ENCODE measurements at places on chromosomes 16 and 17.
A peak's percentile ranks its signal among the peaks of the same experiment; 100 is the strongest.

DNA sequence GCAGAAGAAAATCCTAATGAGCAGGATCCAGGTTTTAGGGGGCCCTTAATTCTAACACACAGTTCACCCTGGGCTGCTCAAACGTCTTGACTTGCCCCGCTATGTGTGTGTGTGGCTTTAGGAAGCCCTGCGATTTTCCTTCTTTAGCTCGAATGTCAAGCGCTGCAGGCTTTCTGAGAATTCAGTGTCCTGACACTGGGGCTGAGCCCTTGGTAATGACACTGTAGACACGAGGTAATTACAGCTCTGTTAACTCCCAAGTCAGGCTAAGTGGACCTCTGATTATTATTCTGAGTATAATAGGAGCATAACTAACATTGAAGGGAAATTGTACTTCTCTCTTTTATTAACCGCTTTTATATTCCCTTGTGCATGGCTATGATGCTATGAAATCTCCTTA lies 202.1 kb downstream of the RBFOX1 start:
- no peak for DNase-seq

DNA sequence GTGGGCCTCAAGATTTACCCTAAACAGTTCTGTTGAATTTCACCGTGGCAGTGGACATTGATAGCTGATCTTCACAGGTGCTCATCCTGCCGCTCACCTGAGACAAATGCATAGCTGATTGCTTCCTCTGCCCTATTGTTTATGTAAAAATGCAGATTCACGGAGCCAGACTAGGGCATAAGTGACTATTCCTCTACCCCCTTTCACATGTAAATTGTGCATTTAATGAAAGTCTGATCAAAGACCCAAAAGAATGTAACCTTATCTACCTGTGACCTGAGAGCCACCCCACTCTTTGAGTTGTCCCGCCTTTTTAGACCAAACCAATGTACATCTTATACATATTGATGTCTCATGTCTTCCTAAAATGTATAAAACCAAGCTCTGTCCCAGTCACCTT lies 312.4 kb upstream of the CDH5 start:
- DNase-seq: no peak

DNA sequence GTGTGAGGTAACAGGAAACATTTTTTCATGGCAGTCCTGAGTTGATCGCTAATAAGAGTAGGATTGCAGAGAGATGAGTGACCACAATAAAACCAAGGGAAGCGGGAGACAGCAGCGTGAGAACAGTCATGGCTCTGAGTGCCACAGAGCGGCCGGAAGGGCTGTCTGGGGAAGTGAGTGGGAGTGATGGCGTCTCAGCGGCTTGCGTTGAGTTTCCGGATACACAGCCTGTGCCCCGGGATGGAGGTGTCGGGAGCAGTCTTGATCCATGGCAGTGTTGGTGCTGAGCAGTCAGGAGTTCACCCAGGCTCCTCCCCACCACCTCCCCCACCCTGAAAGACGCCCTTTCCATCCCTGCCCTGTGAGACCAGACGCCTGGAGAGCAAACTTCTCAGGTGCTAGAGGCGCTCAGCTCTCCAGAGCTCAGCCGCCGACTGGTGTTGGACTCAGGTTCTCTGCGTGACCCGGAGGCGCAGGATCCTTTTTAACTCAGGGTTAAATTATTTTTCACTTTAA lies 59.8 kb downstream of the BANP start:
- DNase-seq: no peak

DNA sequence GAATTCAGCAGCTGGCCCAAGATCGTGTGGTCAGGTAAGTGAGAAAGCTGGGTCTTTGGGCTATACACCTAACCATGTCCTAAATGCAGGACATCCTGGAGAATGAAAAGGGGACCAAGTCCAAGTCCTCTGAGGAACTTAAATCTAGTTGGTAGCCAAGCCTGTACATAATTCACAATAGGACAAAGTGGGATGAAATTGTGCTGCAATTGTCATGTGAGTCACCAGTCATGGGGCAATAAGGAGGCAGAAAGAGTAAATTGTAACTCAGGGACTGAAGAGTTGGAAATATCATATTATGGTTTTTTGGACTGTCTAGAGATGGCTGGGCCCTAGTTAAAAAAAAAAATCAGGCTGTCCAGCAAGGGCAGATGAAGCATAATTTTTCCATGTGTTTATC lies 202.6 kb downstream of the CYLD start:
- DNase-seq: no peak

DNA sequence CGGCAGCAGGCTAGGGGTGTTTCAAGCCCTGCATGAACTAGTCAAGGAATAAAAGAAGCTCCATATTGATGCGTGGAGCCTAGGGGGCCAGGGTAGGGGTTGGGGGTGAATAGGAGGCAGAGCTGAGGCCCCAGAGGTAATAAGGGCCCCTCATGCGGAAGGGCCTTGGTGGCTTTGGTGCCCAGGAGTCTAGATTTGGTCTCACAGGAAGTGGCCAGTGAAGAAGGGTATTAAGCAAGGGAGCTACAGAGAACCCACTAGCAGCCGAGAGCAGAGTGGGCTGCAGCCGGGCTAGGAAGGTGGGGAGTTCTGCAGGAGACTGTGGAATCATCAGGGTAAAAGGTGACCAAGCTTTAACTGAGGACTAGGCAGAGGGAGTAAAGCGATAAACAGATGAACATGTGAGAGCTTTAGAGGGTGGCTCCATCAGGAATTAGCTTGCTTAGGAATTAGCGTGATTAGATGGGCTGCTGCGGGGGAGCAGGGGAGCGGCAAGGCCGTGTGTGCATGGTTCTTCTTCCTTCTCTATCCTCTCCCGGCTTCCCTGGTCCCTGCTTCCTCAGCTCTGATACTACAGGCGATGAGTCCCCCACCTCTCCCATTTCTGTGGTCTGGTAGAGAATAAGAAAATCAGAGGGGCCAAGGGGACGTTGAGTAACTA lies 9.8 kb downstream of the GNGT2 start:
- no peak for DNase-seq

GRCh38 chr17:57810721-57811637 lies 38.9 kb downstream of the MRPS23 start:
- no peak for DNase-seq

GRCh38 chr16:4358831-4359561 lies 7.9 kb upstream of the PAM16 start:
- DNase-seq: peak; percentile 72

DNA sequence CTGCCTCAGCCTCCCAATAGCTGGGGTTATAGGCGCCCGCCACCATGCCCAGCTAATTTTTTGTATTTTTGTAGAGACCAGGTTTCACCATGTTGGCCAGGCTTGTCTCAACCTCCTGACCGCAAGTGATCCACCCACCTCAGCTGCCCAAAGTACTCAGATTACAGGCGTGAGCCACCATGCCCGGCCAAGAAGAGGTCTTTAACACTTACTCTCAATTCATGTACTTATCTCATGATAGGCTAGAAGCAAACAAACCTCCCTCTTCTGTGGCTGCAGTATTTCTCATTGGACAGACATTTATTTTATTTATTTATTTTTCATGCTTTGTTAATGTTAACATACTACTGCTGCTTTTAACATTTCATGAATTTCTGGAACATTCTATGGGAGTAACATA lies 7.0 kb upstream of the NT5C start:
- no peak for DNase-seq

DNA sequence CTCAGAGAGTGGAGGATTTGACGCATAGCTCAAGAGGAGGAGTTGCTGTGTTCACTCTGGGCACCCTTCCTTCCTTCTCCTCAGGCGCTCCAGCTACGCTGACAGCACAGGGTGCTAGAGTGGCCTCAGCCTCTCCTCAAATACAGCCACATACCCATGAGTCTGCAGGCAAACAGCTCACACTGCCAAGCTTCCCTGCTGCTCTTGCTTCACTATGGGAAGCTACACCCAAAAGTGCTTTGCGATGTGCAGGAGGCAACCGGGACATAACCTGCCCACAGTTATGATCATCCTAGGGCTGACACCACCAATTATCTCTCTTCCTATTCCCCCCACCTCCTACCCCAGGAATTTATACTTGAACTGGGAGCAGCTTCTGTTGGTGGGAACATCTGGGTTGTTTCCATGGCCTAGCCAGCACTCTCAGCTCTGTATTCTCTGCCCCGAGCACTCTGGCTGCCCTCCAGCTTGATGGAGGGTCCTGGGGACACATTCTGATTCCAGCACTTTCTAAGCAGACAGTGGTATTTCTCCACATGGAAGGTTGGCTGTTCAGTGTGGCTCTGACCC lies 40.3 kb upstream of the SREBF1 start:
- no peak for DNase-seq

DNA sequence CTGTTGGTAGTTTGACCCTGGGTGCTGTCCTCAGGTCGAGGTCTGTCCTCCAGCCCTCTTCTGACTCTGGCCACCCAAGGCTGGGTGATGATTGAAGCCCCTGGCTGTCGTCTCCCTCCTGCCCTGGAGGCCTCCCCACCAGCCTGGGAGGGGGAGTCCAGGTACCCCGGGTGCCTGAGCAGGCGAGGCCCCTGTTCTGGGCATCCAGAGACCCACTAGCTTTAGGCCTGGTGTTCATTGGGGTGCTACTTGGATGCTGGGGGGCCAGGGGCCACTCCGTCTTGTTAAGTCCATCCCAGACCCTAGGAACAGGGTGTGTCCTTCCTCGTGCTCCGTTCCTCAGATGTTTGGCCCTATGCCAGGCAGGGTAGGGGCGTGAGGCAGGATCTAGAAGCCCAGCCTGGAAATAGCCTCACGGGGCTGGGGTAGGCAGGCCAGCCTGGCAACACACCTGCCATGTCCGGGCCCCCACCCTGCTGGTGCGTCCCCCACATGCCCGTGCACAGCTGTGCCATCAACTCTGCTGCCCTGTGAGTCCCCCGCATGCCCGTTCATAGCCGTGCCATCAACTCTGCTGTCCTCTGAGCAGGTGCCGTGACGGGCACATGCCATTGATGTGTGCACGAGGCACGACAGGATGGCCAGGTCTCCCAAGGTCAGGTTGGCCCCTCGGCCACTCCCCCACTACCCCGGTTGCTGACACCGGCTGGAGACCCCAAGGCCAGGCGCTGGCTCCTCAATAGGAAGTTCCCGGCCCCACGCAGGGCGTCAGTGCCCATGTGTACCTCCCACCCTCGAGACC lies 36.9 kb downstream of the GINS2 start:
- DNase-seq: no peak

DNA sequence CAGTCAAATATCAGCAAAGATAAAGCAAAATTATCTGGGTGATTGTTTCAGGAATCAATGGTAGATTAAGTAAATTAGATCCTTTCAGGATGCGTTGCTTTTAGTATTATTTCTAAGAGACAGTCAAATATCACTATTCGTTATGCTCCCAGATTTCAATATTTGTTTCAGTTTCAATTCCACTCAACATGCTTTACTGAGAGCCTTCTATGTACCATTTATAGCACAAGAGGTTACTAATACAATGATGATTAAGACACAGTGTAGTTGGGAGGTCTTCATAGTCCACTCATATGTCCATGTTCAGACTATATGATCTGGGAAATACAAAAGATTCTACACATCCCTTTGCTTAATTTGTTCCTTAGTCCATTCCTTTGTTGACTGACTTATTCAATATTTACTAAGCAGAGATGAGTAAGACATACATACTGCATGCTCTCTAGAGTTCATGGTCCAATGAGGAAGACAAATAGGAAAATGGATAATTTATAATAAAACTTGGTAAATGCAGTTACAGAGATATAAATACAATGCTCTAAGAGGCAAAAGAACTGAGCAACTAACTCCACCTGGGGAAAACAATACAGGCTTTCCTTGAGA lies 88.2 kb upstream of the NOG start:
- DNase-seq: no peak

DNA sequence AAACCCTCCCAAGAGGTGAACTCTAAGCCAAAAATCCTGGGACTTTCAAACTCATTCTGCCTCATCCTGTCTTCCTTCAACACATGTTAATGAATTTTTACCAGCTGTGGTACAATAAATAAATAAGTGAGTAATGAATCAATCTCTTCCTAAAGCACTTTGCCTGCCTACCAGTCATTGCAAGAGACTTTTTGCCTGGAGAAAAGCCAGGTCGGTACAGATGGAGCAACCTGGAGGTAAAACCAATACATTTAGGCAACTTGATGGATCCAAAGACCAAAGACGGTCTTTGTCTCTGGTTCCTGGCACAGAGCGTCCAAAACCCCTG lies 324.2 kb downstream of the PMP22 start:
- no peak for DNase-seq

GRCh38 chr17:79070266-79070880 lies 4.3 kb upstream of the ENGASE start:
- no peak for DNase-seq

DNA sequence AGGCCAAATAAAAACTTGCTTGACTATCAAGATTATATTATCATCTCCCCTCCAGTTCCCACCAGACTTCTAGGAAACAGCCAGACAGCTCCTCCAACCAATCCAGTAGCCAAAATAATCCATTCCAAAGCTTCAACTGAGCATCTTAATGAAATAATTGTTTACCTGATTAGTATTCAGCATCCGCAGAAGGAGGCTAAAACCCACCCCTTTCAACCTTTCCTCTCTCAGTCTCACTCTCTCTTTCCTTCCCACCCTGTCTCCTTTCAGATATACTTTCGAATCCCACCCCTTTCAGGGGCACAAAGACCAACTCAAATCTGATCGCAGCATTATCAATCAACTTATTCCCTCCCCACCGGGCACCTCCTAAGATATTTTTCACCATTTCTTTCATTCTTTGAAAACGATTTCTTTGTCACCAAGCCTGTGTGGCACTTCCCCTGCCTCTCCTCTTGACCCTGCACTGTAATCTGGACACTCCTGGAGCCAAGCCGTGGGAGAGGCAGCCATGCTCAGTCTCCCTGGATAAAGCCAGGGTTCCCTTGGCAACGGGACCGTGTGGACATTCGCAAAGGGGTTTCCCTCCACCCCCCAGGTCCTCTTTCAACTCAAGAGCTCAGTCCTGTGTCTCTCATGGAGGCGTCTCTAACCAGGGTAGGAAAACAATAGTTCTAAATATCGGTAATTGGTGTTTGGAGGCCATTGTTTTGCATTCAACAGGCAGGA lies at the start of gene ANKFN1:
Gene ANKFN1, plus strand, starts transcription at position 602 of the 729 bp plus-strand sequence. CDS start 59,193 bp downstream, outside the sequence.
- no peak for DNase-seq

- no peak for DNase-seq
Observed at GRCh38 chr17:77618173-77618572, 340.3 kb upstream of the TNRC6C start.

- DNase-seq: peak; percentile 55
Observed at GRCh38 chr17:58335779-58336455, 7.3 kb upstream of the TSPOAP1 start.

DNA sequence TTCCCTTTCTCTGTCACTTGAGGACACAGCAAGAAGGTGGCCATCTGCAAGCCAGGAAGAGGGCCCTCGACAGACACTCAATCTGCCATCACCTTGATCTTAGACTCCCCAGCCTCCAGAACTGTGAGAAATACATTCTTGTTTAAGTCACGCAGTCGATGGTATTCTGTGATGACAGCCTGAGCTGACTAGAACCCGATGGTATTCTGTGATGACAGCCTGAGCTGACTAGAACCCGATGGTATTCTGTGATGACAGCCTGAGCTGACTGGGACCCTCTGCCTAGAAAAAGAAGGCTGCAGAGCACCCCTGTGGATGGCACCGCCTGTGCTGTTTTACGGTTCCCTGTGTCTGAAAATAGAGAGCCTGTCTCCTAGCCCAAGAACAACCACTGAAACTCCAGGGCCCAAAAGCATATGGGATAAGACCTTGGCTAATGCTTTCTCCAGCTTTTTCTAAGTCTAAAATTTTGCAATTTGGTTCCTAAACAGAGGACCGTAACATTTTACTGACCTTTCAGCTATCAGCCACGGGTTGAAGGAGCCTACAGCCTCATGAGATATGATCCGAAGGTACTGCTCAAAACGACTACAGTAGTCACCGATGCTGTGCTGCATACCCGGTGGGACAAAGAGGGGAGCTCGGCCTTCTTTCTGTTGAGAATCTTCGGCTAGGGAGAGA lies 33.1 kb upstream of the PITPNM3 start:
- no peak for DNase-seq
